ENCODE measurements at places on chromosomes 6 and 20.

DNA sequence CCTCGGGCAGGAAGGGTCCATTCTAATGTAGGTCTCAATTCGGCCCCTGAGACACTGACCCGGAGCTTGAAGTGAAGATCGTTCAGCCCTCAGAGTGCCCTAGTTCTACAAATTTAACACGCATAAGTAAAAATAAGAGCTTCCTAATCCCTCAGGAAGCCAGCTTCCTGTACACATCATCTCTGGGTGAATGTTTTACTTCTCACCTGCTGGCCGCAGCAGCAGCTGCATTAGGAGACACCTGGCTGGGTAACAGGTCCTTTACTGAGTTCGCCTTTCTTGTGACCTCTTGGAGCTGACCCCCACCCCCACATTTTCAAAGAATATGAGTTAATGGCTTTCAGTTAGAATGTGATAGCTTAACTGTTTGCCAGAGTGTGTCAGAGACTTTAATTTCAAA, 165.0 kb downstream of the SMOC2 start:
- DNase-seq, result peak; percentile 19

DNA sequence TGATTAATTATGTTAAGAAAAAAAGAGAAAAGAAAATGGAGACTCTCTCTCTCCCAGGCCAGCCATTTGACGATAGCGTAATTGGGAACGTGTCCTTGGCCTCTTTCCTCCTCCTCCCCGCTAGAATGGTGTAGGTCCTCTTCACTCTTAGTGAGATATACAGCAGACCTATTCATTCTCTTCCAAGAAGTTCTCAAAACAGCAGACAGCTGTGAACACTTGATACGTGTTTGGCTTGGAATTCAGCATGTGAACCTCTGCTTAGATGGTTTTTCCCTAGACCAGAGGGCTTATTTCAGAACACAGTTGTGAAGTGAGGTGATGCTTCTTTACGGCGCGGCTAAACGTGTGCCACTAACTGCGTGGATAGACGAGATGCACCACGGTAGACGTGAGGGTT, 32.6 kb upstream of the TULP4 start:
- no peak for DNase-seq

GRCh38 chr6:113596387-113597230, 260.5 kb upstream of the MARCKS start:
- no peak for DNase-seq

- no peak for DNase-seq
These were observed 37.1 kb downstream of the RNF144B start for GRCh38 chr6:18424201-18424600.

DNA sequence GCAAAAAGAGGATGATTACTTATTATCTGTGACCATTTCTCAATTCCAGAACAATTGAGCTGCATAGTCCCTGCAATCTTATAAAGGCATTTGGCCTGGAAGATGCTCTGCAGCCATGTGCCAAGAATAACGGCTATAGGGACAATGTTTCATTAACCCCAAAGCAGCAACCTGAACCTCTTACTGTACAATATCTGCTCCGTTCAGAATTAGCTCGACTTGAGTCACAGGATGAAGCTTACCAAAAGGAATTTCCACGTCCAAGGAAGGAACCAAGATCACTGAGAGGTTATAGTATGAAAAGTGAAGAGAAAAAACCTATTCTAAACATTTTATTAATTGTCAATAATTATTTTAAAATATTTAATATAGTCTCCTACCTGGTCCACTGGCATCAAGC, 167.3 kb upstream of the GMDS start:
- peak; percentile 48 for DNase-seq

DNA sequence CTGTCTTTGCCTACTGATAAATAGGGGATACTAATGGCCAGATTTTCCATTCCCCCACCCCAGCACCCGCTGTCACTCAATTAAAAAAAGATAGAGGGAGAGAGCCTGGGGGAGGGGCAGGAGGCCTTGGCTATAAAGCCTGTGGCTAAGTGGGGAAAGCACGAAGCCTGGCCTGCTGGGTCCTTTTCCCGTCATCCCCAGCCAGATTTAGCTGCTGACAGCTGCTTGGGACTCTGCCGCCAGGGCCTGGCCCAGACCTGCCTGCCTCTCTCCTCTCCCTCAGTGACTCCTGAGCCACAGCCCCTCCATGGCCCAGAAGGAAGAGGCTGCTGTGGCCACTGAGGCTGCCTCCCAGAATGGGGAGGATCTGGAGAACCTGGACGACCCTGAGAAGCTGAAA, at the start of gene APOBEC2:
Gene APOBEC2, plus strand, starts transcription at position 162 of the 400 bp plus-strand sequence. Its CDS starts 146 bp downstream, at position 308.
- DNase-seq, result no peak

- no peak for DNase-seq
These were observed 49.5 kb downstream of the DOK5 start for GRCh38 chr20:54524849-54525248.

GRCh38 chr20:3894796-3895195, 5.6 kb downstream of the PANK2 start:
- no peak for DNase-seq

DNA sequence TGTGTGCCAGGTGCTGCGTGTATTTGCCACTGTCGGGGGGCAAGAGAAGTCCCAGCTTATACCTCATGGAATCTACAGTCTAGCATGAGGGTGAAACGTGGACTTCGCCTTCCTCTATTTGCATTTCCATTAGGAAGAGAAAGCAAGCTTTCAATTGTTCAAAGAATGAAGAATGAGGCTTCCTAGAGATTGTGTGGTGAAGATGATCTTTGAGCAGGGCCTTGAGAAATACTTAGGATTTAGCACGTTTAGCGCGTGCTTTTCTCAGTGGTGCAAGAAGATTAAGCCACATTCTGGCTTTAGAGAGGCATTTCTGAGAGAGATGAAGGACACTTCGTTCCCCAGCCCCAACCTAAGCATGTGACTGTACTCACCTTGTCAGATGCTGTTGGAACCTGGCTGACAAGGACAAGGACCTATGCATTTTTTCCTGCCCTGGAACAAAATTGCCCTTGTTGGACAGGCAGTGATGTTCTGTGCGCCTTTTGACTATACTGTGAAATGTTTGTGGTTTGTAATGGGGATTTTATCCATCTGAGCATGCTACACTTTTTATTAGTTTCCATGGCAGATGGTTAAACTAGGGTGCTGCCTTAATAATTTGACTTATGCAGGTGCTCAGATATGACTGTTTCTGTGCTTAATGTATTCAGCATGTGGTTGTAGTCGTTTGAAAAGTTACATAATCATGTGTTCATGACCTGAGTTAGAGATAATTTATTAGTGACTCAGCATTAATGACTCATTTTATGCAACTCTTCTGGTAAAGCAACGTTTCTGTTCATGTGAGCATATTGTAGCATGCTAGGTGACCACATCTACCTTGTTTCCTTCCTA, 10.7 kb downstream of the TULP4 start:
- DNase-seq, result peak; percentile 91

- DNase-seq, result no peak
These were observed 55.4 kb upstream of the TBXT start for GRCh38 chr6:166223079-166223478.

- DNase-seq, result peak; percentile 85
These were observed 70.9 kb downstream of the OPN5 start for GRCh38 chr6:47852727-47853126.

- DNase-seq, result no peak
These were observed 25.3 kb upstream of the TMEM217 start for GRCh38 chr6:37283268-37283667.

DNA sequence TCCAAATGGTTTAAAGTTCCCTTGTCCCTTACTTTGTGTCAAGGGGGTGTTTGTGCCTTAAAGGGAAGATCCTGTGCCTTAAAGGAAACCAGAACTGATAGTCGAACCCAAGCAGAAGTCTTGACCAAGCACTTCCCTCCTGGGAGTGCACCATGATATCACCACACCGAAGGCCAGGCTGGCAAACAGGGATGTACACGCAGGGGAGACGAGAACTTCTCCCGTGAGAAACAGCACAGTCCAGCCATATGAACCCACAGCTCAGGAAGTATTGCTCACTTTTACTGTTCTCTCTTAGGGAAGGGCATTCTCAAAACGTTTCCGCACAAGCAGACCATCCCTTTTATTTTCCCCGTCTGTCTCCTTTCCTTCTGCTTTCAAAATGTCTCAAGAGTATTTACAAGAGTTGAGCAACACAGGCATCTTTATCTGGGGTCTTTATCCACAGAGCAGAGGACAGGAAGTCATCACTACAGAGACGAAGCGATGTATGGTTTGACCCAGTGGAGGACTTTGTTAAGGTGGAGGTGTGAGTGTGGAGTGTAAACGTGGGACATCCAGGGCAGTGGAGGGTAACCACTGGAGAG, 12.8 kb upstream of the SERPINB1 start:
- DNase-seq, result no peak

- peak; percentile 22 for DNase-seq
These were observed 669 bp upstream of the TMEM30A start for GRCh38 chr6:75285283-75285639.

DNA sequence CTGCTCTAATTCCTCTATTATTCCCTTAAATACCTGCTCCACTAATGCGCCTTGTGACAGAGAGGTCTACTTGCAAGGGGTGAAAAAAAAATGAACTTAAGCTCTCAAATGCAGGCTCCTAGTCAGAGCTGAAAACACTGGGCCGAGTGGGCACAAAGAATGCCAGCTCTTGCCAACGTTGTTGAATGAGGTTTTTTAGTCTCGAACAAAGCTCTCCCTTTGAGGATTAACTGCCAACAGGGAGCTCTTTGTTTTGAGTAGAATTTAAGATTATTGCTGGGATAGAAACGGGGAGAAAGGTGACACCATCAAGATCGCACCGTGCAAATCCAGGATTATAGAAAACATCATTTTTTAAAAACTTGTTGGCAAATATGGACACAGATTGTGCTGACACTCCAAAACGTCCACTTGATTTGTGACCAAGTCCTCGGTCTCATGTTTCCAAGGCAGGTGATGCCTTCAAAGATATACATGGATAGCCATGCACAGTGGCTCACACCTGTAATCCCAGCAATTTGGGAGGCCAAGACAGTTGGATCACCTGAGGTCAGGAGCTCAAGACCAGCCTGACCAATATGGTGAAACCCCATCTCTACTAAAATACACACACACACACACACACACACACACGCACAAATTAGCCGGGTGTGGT, 163.2 kb downstream of the BMP7 start:
- DNase-seq, result no peak

DNA sequence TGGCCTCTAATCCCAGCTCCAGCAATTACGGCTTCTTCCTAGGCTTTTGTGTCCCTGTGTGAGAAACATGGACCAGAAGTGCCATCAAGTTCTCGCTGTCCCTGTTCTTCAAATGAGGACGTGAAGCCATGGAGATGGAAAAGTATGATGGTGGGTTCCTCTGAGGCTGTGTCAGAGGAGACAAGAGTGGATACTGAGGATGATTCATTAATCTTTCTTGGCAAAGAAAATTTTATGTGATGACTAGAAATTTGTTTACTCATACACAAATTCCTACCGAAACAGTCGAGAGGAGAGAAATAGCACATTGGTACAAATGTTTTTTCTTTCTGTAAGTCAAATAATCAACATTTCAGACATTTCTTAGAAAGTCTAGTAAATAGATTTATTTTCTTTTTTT, 35.0 kb upstream of the PNRC1 start:
- DNase-seq, result peak; percentile 53

- no peak for DNase-seq
These were observed 140.4 kb downstream of the DTNBP1 start for GRCh38 chr6:15522427-15522826.

GRCh38 chr20:11214256-11214840, 540.5 kb upstream of the JAG1 start:
- DNase-seq, result no peak

DNA sequence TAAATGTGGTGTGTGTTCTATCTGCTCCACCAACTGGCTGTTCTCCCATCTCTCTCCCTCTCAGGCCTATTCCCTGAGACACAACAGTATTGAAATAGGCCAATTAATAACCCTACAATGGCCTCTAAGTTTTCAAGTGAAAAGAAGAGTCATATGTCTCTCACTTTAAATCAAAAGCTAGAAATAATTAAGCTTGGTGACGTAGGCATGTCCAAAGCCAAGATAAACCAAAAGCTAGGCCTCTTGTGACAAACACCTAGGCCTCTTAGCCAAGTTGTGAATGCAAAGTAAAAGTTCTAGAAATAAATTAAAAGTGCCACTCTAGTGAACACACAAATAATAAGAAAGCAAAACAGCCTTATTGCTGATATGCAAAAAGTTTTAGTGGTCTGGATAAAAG, 29.9 kb downstream of the MTCL3 start:
- no peak for DNase-seq

DNA sequence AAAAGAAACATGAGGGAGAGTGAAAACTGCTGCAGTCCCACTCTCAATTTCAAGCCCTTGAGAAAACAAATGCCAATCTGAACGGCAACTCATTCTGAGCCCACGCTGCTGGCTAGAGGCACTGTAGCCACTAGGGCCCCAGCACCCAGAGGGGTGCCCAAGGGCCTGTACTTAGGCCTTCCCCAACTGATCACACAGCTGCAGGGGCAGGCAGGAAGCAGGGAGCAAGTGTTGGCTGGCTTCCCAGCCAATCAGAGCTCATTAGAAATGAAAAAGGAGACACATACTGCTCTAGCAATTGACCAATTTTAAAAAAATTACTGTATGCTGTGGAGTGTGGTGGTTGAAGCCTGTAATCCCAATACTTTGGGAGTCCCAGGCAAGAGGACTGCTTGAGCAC, 3.7 kb upstream of the BEND3 start:
- DNase-seq, result no peak

DNA sequence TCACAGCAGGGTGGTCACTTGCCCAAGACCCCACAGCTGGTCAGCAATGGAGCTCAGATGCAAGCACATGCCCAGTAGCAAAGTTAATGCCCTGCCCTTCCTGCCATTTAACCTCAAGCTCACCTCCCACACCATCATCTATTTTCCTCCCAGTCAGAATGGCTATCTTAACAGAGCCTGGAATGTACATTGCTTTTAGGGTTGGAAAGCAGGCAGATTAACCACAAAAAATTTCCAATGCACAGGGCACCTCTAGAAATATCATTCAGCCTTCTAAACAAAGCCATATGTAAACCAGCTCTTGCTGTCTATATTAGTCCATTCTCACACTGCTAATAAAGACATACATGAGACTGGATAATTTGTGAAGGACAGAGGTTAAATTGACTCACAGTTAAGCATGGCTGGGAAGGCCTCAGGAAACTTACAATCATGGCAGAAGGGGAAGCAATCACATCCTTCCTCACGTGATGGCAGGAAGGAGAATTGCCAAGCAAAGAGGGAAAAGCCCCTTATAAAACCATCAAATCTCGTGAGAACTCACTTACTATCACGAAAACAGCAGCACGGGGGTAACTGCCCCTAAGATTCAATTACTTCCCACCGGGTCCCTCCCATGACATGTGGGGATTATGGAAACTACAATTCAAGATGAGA, 106.9 kb downstream of the FYN start:
- no peak for DNase-seq

- no peak for DNase-seq
These were observed 35.7 kb downstream of the OGFRL1 start for GRCh38 chr6:71324194-71324785.

DNA sequence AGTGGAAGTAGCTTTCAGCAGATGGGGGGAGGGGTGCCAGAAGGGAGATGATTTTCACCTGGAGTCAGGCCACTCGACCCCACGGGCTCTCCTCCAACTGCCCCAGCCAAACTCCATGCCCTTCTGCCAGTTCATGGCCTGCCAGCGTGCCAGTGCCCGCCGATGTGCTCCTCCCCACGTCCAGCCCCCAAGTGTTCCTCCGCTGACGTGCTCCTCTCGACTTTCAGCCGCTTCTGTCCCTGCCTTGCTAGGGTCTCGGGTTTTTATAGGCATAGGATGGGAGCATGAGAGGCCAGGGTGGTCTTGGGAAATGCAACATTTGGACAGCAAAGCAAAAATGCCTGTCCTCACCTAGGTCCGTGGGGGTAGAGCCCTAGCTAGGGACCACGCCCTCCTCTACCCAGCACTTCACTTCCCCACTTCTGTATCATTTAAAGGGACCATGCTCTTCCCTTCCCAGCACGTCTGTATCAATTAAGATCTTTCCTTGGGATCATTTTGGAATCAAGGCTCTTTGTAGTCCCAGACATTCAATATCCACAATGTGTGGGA, 54.4 kb downstream of the PRND start:
- no peak for DNase-seq

All from epithelial cell of esophagus (primary cell).